AG10803 (cell line): ENCODE measurements at places on chromosomes 12 and 14.

- DNase-seq, result no peak
Measured at GRCh38 chr12:273382-273781, 10.7 kb upstream of the SLC6A13 start.

GRCh38 chr12:111447571-111448265 is 42.0 kb downstream of the SH2B3 start:
- no peak for DNase-seq

DNA sequence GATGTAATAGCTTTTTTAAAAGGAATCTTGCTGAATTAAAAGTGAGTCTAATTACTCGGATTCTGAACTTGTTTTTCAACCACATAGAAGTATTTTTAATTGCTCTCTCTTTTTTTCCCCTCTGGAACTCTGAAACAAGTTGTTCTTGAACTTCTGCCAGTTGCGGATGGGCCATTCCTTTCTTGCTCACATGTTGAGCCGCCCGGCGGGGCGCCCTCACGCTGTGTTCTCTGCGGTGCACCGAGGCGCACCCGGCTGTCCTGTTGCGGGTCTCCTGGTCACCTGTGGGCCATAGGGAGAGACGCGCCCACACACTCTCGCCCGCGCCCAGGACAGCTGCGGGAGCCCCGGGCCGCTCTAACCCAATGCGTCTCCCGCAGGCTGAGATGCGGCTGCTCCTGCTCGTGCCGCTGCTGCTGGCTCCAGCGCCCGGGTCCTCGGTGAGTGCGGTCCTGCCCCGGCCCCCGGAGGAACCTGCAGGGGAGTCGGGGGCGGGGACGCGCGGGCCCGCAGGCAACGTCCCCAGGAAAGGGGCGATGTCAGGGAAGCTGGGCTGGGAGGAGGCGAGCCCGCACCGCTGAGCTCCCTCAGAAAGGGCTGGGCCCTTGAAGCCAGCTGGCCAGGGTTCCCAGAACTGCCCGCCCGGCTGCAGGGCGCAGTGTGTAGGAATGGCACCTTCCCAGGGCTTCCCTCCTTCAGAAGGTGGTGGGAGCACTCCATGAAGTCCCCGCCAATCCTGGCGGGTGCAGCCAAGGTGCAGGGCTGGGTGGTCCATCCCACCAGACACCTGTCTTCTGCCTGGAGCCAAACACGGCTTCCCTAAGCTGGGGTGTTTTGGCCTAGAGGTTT is 2.3 kb downstream of the PAPLN start:
- peak; percentile 47 for DNase-seq

GRCh38 chr12:101552277-101552676 is 42.5 kb upstream of the MYBPC1 start:
- DNase-seq, result peak; percentile 43

GRCh38 chr12:43957732-43958372 is 122.0 kb downstream of the TMEM117 start:
- DNase-seq, result peak; percentile 69

- DNase-seq, result no peak
Measured at GRCh38 chr14:94047581-94047980, 21.4 kb downstream of the OTUB2 start.

DNA sequence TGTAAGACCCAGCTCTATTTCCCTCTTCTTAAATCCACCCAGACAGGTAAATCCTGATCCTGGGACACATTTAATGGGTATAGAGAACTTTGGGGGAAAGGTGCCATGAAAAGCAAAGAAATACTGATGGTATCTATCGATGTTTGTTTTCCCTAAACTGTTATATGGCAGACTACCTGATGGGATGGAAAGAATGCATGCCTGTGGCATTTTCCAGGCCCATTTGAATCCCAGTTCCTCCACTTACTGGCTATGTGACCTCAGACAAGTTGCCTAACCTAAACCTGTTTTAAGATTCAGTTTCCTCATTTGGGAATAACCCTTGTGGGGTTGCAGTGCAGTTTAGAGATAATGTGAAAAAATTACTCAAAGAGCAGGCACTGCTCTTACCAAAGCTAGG is 404.5 kb downstream of the FUT8 start:
- no peak for DNase-seq

DNA sequence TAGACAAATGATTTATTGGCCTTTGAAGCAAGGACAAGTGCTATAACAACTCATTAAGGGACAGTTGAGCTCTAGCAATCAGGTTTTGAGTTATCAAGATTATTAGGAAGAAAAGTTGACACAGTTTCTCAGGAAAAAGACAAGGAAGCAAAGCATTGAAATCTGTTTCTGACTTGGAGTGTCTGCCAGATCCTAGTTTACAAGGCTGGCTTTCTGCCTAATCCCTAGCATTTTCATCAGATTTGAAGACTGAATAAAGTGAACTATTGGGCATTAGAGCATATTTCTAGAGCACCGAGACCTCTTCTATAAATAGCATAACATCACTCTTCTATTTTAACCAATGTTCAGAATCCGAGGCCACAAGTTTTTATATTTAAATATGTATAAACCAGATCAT is 7.0 kb downstream of the SYT1 start:
- DNase-seq, result no peak

GRCh38 chr14:21105095-21105494 is 4.2 kb downstream of the TMEM253 start:
- no peak for DNase-seq

DNA sequence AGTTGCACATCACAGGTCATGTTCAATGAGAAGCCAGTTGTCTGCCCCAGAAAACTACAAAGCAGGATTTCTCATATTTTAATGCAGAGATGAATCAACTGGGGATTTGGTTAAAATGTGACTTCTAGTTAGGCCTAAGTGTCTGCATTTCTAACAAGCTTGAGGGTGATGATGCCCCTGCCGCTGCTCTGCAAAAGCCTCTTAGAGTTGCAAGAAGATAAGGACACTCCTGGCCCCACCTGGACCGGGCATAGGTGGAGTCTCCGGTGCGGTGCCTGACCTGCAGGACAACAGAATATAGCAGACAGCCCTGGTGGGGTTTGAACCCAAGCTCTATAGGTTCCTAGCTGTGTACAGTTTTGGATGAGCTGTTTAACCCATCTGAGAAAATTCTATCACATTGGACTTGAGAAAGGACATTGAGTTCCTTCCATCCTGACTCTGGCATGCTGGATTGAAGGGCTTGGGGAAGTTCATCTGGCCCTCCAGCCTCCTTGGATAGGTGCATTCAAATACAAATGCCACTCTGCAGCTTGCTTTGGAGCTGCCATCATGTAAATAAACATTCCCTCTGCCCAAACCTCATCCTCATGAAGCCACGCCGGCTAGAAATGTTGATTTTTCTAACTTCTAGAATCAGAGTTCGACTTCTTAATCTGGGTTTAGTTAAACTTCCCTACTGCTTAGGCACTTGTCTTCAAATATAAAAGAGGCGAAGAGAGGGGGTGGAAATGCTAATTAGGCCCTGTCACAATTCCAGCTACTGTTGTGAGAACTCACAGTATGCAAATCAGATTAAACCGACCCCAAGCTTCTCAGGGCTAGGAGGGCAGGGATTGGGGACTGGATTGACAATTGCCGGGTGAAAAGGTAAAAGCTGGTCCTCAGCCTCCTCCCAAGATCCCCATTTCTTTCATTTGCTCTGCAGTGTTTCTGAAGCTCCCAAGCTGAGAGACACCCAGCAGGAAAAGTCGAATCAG is 1225.6 kb downstream of the VRK1 start:
- DNase-seq, result no peak

GRCh38 chr12:102957339-102958050 is at the start of gene ASCL1:
Gene ASCL1, plus strand, starts transcription at chr12:102957674. Its CDS starts 571 bp downstream, at chr12:102958245.
- peak; percentile 30 for DNase-seq

DNA sequence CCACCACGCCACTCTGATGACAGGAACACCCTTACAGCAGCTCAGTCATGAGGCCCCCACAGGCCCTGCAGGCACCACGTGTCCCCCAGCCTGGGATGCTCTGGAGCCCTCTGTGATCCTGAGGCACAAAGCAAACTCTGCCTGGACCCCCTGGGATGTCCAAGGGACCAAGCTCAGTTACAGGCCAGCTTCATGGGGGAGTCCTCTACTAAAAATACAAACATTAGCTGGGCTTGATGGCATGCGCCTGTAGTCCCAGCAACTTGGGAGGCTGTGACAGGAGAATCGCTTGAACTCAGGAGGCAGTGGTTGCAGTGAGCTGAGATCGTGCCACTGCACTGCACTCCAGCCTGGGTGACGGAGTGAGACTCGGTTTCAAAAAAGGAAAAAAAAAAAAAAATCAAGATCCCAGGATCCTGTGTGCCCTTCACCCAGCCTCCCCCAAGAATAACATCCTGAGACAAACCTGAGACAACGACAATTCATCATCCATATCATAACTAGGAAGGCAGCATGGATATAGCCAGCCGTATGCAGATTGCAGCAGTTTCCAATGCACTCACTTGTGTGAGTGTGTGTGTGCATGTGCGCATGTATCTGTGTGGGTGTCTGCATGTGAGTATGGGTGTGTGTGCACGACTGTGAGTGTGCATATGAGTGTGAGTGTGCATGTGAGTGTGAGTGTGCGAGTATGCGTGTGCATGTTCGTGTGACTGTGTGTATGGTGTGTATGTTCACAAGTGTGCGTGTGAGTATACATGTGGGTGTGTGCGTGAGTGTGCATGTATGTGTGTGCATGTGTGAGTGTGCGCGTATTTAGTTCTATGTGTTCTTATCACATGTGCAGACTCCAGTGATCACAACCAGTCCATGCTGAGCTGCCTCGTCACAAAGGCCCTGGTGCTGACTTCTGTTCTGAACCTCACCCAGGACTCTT is 52.1 kb downstream of the NCOR2 start:
- DNase-seq, result no peak

- no peak for DNase-seq
Measured at GRCh38 chr12:25395227-25395626, 144.5 kb upstream of the KRAS start.

GRCh38 chr14:78075555-78076277 is 94.5 kb upstream of the NRXN3 start:
- no peak for DNase-seq

- DNase-seq, result no peak
Measured at GRCh38 chr12:13523536-13524307, 327.2 kb downstream of the EMP1 start.

GRCh38 chr12:115044073-115044472 is 360.1 kb upstream of the TBX3 start:
- DNase-seq, result no peak

DNA sequence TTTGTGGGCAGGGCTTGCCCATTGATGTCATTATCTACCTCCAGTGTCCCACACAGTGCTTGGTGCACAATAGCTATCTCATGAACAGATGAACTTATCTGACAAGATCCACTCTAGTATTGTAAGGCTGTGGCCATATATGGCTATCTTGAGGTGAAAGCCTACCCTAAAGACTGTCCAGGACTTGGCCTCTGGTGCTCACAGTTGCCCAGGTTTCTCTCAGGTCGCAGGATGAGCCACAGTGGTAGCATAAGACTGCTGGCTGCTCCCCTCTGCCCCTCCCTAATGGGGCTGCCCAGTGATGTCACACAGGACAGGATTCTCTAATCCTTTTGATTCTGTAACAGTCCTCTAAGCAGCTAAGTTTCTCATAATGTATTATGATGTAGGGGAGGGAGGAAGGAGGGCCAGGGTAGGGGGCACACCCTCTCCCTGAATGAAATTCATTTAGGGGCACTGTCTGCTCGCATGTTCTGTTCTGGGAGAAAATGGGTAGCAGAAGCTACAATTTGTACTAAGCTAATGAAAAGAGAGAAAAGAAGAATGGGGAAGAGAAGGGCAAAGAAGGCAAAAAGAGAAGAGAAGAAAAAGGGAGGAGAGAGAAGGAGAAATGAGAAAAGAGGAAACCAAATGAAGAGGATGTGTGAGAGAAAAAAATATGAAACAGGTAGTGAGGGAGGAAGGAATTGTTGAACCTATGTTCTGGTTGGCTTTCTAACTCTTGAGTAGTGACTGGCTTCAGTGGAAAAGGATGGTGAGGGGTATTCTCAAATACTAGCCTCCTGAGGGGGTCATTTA is 3.4 kb upstream of the PPM1A start:
- DNase-seq, result no peak

GRCh38 chr12:114504311-114504710 is 98.4 kb upstream of the TBX5 start:
- peak; percentile 56 for DNase-seq

- no peak for DNase-seq
Measured at GRCh38 chr12:118187751-118188435, 52.0 kb downstream of the PEBP1 start.

DNA sequence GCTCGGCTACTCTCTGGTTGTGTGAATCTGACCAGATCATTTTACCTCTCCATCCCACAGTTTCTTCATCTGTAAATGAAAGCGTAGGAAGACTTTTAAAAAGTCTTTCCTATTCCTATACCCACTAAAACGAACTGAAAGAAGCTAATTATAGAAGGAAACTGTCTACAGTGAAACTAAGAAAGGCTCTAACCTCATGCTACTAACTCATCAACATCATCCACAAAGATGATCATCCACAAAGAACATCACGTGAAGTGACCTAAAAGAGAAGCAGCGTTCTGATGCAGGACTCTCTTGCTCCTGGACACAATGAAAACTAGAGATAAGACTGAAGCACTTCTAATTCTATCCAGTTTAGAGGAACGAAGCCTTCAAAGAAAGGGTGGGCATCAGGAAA is 58.5 kb upstream of the OSBPL8 start:
- no peak for DNase-seq

- no peak for DNase-seq
Measured at GRCh38 chr12:60349232-60349978, 753.6 kb downstream of the SLC16A7 start.

DNA sequence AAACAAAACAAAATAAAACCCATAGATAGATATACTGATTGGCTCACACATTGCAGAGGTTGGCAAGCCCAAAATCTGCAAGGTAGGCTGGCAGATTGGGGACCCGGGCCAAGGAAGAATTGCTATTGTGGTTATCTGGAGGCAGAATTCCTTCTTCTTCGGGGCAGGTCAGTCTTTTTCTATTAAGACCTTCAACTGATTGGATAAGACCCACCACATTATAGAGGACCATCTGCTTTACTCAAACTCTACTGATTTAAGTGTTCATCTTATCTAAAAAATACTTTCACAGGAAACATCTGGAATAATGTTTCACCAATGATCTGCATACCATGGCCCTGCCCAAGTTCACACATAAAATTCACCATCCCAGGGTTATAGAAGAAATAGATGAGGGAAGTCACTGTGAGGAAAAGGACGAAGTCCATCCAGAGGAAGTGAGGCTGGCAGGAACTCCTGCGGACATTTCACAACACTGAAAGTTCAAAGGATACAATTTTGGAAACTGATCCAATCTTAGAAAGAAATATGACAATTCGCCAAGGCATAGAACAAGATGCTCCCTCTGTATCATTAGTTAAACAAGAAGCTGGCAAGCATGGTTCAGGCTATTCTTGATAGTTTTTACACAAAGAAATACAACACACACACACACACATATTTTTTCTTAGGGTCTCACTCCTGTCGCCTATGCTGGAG is 127.6 kb upstream of the MED13L start:
- DNase-seq, result no peak

DNA sequence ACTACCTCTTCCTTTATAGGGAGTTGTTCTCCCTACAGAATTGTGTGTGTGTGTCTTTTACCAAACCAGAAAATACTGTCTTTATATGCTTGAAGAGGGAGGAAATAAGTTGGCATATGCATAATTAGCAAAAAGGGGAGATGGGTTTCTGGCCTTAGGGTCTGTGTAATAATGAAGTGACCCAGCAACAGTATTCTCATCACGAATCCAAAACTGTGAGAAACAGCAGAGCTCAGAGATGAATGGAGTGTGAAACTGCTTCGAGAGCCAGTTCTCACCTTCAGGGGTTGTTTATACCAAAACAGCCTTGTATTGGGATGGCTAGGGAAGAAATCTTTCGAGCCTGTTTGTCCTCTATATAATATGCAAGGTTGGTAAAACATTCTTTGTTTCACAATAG is 227.5 kb downstream of the MON2 start:
- DNase-seq, result no peak

- no peak for DNase-seq
Measured at GRCh38 chr12:97306147-97306546, 156.5 kb upstream of the RMST start.
